ENCODE measurements at places on chromosomes 3 and 15. TPM values are rescaled to one million over a fixed set of nuclear protein-coding genes. Genes with fewer than 3 reads are reported as not detected.

GRCh38 chr3:172717493-172718088, 6.7 kb upstream of the NCEH1 start:
- DNase-seq = peak; percentile 30

GRCh38 chr3:42198709-42199108, 67.3 kb downstream of the CCK start:
- no peak for DNase-seq

DNA sequence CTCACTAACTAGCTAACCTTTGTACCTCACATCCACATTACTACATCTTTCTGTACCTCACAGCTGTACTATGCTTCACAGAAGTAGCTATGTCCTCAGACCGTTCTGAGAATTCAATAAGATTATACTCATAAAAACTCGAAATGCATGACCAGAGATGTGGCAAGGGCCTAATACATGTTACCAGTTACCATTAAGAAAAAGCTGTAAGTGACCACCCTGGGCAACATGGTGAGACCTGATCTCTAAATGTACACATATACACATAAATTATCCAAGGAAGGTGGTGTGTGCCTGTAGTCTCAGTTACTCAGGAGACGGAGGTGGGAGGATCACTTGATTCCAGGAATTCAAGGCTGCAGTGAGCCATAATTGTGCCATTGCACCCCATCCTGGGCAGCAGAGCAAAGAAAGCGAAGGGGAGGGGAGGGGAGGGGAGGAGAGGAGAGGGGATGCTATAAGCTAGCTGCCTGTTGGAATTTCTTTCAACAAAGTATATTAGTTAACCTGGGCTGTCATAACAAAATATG, 482.6 kb upstream of the ZNF717 start:
- no peak for DNase-seq

- DNase-seq = no peak
Observed at GRCh38 chr3:164791263-164791662, 287.0 kb downstream of the SI start.

DNA sequence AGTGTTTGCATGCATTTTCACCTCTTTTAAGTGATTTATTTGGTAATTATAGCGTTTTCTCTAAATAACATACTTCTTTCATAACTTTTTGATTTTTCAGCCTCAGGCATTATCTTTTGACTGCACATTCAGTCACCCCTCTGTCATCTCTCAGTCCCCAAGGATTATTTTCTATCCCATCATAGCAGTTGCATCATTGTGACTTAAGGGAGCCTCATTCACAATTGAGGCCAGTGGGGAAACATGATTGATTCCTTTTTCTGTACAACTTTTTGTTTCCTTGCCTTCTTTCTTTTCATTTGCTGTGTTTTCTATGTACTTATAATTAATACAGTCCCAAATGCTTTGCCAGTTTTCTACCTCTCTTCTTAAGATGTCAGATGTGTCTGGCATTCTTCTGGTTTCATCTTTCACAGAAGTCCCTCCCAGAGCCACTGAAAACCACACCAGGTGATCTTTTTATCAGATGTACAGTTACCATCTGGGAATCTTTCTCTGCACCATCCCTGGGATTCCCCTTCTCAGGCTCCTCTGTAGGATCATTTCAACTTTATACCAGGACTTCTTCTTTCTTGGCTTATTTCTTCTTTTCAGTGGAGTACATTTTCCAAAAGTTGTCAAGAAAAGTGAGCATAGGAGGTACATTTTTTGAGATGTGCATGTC, 151.4 kb downstream of the RAP2B start:
- peak; percentile 40 for DNase-seq

GRCh38 chr3:194615226-194615625, 18.0 kb downstream of the TMEM44 start:
- DNase-seq = no peak

DNA sequence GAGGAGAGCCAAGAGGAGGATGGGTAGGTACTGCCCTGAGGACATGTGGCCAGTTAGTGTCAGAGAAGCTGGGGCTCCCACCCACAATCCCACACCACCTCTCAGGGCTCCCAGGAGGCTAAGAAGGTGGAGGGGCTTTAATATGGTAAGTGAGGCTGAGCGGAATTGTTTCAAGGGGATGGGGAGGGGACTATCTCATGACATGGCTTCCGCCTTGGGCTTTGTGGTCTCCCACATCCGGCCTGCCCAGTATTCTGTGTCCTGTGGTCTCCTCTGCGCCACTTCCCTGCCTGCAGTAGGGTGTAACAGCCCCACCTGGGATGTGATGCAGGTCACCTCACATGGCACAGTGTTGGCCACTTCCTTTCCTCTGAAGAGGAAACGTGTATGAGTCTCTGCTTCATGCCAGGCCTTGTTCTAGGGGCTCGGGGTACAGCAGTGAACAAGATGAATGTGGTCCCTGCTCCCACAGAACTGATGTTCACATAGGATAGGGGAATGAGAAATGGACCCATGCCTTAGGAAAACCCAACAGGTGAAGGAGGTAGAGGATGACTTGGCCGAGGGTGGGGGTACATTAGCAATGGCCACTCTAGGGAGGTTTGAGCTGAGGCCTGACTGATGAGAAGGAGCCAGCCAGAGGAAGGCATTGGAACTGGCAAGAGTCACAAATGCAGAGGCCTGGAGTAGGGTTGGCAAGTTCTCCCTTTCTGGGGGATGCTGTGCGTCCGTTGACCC, 3.2 kb downstream of the NEIL1 start:
- DNase-seq = no peak

GRCh38 chr3:124780356-124780755, 50.1 kb downstream of the UMPS start:
- DNase-seq = peak; percentile 50

- DNase-seq = no peak
Observed at GRCh38 chr15:69377216-69377970, 36.8 kb upstream of the KIF23 start.

GRCh38 chr3:16140116-16140893, 34.2 kb upstream of the GALNT15 start:
- DNase-seq = peak; percentile 67

- DNase-seq = peak; percentile 80
Observed at GRCh38 chr3:44976002-44976815, at the start of the genes EXOSC7 and ZDHHC3. TSS of gene EXOSC7 (plus strand) at chr3:44976244. CDS start at chr3:44976278, 34 bp downstream. TSS of gene ZDHHC3 (minus strand) at chr3:44976174. CDS start at chr3:44959436, 16,738 bp downstream.

GRCh38 chr15:75159244-75159643, 42.4 kb upstream of the C15orf39 start:
- DNase-seq = no peak

- peak; percentile 47 for DNase-seq
Observed at GRCh38 chr3:99669879-99670555, 31.6 kb downstream of the COL8A1 start.

DNA sequence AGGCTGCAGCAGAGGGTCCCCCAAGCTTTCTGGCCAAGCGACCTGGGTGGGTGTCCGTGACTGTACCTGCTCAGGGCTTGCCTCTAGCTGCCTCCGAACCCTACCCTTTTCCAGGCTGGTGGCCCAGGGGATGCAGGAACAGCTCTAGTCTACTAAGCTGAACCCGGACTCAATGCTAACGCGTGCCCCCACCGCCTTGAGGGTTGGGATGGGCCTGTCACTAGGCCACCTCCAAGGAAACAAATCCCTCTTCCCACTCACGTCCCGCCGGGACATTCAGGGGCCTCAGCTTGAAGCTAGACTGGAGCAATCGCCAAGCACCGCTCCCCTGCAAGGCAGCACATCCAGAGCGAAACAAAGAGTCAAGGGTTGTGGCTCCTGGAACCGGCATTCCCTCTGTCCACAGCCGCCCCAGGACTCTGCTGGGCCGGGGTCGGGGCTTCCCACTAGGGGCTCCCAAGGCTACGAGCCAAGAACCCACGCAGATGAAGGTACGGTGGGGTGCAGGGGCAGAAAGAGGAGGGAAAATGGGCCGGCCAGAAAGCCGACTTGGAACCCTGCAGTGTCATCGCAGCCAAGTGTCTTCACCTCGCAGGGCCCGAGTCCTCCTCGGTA, 2.9 kb downstream of the FBXL22 start:
- no peak for DNase-seq

DNA sequence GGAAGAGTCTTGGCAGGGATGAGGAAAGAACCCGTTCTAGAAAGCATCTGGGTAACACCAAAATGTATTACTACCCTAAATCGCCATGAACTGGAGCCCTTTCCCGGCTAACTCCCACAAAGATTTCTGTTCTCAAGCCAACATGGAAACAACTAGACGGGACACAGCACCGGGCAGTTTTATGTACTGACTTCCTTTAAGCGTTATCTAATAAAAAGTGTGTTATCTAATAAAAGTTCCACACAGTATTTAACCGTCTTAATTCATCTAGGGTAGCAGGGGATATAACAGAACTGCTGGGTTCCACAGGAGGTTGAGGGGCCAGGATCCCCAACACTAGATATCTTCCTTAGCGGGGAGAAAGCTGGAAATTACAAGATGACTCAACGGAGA, 347 bp upstream of the C3orf62 start:
- DNase-seq = no peak

The LMOD3 gene
- total RNA-seq = 4.6 TPM

The EFCAB12 gene
- 0.06 TPM for total RNA-seq

The CD80 gene
- total RNA-seq = not detected

The ZNF710 gene
- 13.1 TPM for total RNA-seq

The MUC4 gene
- not detected for total RNA-seq
